Activated CD4-positive, alpha-beta T cell treated with anti-CD3 and anti-CD28 coated beads, Interleukin-2, amount 10 ng/mL, durations not matched to agents 7 days and 5 days (primary cell): ENCODE measurements at places on chromosomes 2 and 18. TPM values are rescaled to one million over a fixed set of nuclear protein-coding genes. Genes with fewer than 3 reads are reported as not detected.

The MARCO gene
- not detected for total RNA-seq

- DNase-seq, result no peak
Observed at GRCh38 chr2:160453111-160453820, 40.3 kb downstream of the RBMS1 start.

The SNTG2 gene
- total RNA-seq, result not detected

- no peak for DNase-seq
Observed at GRCh38 chr2:234157817-234158588, 107.5 kb downstream of the SPP2 start.

GRCh38 chr2:70979626-70980025 lies 1.2 kb downstream of the ANKRD53 start:
- no peak for DNase-seq

DNA sequence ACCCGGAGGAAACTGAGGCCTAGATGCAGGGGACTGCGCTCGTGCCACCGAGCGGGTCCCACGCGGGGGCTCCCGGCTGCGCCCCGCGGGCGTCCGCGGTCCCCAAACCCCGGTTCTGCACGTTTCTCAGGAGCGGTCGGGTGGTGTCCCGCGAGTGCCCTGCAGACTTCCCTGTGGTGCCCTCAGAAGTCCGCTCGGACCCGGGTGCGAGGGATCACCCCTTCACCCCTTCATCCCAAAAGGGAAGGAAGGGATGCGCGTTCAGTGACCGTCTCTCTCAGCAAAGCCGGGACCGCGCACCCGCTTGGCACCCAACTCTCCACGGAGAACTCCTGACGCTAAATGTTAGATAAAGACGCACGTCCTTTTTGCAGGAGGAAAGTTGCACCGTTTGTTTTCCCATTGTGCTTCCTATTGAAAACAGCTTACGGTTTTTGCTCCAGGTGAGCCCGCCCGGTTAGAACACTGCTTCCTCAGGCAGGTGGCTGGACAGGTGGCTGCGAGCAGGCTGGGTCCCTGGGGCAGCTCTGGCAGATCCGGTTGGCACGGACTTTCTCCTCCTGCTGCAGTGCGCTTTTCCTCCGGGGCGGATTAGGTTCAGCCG lies 779 bp downstream of the DGKD start:
- peak; percentile 13 for DNase-seq

The RAPGEF4 gene
- 0.77 TPM for total RNA-seq

The FLACC1 gene
- total RNA-seq, result 2.5 TPM

DNA sequence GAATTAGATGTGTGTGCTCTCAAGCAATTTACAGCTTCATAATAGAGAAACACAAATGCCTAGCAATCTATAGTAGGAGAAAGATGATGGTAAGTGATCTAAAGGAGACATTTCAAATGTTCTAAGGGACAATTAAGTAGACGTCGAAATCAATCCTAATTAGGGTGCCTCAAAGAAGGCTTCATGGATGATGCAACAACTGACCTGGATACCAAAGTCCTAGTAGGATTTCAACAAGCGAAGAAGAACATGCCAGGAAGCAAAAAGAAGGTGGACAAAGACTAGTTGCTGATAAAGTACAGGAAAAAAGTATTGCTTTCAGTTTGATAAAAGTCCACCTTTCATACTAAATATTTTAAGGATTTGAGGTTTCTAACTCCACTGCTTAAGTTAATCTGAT lies 12.5 kb downstream of the FIGN start:
- DNase-seq, result no peak

DNA sequence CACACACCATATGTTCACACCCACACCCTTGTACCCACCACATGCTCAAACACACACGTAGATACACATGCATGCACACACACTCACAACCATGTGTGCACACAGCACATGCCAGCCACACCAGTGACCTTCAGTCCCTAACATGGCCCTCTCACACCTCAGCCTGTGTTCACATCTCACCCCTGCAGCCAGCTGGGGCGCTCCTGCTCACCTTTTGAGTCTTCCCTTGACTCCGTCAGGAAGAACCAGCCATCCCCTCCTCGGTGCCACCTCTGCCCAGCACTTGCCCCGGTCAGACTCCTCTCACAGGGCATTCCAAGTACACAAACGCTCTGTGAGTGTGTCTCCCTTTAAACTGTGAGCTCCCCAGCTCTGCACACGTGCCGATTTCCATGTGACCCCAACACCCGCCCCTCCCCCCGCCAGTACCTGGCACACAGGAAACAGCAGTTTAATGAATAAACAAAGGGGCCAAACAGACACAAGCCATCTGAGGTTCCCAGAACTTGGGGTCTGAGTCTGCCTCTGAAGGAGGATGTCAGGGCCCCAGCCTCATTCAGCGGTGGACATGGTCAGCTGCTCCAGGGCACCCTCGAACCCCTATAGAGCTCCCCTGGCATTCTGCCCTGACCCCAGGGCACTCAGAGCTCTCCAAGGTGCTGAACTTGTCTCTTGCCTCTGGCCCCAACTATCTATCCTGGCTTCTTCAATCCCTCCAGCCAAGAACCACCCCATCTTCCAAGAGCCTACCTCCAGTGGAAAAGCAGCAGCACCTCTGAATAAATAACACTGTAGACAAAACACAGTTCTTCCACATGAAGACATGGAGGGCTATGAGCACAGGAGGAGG lies 252.9 kb downstream of the ATAD2B start:
- DNase-seq, result peak; percentile 39

GRCh38 chr2:174076040-174076439 lies 110.9 kb upstream of the SP3 start:
- no peak for DNase-seq

The LIMS3 gene
- not detected for total RNA-seq

GRCh38 chr2:100453853-100454252 lies 16.4 kb upstream of the NMS start:
- DNase-seq, result no peak

DNA sequence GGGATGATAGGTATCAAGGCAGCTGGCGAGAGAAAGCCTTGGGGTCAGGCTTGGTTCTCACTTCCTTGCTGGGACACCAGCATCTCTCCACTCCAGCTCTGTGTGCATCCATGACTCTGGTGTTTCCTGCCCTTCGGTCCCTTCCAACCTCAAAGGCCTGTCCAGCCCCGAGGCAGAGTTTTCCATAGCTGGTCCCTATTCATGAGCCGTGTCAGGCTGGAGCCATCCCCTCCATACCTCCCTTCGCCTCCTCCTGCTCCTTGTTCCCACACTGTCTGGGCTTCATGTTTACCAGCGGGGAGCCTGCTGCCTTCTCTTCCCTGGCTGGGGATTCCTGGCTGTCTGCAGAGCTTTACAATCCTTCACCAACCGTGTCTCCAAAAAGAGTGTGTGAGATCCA lies 51.2 kb downstream of the DYSF start:
- no peak for DNase-seq

DNA sequence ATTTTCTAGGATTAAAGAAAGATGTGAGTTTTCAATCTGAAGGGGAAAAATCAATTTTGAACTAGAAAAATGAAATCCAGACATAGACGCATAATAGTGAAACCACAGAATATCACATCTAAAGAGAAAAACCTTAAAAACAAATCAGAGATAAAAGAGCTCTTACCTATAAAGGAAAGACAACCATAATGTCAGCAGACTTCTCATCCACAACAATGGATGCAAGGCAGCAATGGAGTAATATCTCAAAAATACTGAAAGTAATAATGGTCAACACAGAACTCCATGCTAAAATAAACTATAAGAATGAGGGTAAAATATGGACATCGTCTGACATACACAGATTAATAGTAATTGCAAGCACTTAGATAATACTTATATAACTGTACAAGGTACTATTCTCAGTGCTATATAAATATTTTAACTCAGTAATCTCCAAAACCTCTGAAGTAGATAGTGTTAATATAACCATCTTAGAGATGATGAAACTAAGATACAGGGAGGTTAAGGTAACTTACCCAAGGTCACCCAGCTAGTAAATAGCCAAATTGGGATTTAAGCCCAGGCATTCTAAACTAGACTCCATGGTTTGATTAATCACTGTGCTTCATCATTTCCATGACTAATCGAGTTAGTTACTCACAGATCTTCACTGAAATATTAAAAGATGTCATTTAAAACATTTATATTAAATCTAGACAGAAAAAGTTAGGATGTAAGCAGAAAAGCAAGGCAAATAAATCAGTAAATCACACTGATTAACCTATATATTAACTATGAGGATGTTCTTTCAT lies 89.4 kb upstream of the SPTBN1 start:
- DNase-seq, result no peak

DNA sequence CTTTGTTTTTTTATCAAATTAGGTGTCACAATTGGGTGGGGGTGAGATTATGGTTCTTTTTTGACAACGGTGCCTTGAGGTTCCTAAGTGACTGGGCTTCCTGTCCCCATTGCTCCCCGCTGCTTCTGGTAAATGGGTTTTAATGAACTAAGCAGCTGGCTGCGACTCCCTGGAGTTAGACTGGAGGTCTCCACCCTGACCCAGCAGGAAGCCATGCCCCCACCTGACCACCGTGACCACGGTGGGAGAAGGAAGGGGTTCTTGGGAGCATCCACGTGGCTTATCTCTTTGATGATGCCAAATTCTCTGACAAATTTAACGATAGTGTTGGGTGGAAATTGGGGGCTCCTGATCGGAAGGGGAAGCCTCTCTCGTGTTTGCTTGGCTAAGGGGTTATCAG lies 12.2 kb downstream of the CNDP2 start:
- DNase-seq, result no peak

The DHRS9 gene
- not detected for total RNA-seq

DNA sequence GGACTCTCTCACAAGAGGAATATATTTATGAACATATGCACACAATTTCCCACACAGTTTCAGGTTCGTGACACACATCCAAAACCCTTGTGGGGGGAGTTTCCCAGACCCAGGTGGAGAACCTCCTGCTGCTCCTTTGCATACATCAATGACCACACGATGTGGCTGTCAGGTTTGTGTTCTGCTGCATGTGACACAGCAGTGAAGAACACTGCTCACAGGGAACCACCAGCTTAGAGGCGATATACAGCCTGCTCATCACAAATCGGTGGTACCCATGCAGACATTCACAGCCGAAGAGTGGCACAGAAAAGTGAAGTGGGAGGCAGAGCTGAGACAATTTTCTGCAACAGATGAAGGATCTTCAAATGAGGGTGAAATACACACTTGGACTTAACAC lies 175.6 kb upstream of the ZFP36L2 start:
- no peak for DNase-seq

- no peak for DNase-seq
Observed at GRCh38 chr2:198097630-198098029, 293.2 kb downstream of the PLCL1 start.

The ALPI gene
- total RNA-seq, result not detected

The GREB1 gene
- 0.29 TPM for total RNA-seq

DNA sequence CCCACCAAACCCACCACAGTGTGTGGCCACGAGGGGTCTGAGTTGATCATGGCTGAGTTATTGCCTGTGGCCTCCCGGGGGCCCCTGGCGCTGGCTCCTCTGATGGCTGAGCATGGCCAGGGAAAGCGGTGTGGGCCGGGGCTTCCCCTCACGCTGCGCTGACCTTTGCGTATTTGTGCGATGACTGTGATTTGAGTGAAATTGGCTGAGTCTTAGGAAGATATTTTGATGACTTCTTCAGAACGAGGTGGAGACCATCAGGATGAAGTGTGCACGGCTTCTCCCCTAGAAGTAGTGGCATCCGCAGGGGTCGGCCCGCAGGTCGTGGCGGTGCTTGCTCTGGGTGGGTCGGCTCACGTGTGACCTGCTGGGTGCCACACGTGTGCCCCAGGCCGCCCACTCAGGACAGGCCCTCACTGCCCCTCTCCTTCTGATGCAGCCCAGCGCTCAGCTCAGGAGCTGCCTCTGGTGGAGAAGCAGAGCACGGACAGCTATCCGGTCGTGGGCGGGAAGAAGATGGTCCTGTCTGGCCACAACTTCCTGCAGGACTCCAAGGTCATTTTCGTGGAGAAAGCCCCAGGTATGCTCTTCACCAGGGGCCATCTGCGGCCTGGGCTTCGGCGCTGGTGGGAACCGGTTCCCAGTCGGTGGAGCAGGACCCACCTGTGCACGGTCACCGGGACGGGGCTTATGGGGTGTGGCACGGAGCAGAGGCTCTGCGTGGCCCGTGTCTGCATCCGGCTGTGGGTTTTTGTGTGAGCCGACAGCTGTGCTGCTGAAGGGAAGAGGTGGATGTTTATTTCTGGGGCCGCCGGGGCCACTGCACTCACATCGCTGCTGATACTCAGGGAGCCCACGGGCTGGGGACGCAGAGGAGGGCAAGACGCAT lies 55.8 kb downstream of the NFATC1 start:
- no peak for DNase-seq

GRCh38 chr2:45724335-45724734 lies 72.9 kb downstream of the PRKCE start:
- no peak for DNase-seq
